CD4-positive, alpha-beta T cell treated with Interleukin-12 subunit alpha and Interleukin-12 subunit beta, for 1 hour (primary cell): ENCODE measurements at places on chromosomes 1 and 21.

GRCh38 chr21:42461881-42462877 lies 33.8 kb downstream of the RSPH1 start:
- DNase-seq, result no peak

DNA sequence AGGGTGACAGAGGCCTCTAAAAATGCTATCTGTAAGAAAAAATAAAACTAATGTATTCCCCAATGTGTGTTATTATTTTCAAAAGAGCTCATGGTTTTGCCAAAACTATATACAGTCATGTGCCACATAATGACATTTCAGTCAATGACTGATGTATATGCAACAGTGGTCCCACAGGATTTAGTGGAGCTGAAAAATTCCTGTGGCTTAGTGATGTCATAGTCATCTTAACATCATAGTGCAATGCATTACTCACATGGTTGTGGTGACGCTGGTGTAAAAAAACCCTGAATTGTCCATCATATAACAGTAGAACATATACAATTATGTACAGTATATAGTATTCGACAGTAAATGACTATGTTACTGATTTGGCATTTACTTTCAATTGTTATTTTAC lies 172.4 kb downstream of the CACNA1E start:
- DNase-seq, result no peak

- DNase-seq, result no peak
Observed at GRCh38 chr1:160124705-160125478, 9.3 kb downstream of the ATP1A2 start.

DNA sequence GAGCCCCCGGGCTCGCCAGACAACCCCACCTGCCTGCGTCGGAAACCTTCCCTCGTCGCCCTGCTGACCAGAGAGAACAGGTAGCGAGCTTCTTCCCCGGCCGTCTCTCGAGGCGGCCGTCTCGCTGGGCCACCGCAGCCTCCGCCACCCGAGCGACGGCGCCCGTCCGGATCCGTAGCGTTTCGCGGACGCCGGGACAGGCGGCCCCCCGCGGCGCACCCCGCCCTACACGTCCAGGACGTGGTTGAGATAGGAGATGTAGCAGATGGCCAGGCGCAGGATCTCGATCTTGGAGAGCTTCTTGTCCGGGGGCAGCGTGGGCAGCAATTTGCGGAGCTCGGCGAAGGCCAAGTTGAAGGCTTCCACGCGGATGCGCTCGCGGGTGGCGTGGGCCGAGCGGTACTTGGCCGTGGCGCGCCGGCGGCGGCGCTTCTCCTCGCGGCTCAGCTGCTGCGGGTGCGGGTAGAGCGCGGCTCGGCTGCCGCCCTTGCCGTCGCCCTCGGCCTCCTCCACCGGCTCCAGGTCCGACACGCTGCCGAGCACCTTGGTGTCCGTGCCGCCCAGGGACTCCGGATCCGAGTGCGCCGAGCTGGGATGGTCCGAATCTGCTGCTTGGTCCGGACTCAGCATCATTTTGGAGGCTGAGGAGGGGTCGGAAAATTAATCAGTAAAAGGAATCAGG lies 3.0 kb downstream of the NHLH2 start:
- no peak for DNase-seq

DNA sequence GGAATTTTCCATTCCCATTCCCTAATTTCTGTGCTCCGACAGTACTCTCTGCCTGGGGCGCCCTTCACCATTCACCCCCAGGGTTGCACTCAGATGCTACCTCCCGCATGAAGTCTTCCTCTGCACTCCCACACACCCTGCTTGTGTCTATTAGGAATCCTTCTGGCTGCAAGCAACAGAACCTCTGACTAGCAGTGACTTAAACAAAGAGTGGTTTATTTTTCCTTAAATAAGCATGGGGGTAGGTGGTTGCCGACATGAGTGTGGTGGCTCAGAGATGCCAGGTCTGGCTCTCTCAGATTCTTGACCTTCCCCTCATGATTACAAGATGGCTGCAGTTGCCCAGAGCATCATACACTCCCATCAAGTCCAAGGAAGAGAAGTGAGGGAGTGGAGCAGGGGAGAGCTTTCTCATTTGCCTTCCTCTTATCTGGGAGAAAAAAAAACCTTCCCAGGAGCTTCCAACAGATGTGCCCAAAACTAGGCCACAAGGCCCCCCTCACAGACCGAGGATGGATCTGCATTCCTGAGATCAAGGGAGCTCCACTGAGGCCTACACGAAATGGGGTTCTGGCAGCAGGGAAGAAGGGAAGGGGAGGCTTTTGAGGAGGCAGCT lies 49.6 kb upstream of the LBR start:
- DNase-seq, result no peak

DNA sequence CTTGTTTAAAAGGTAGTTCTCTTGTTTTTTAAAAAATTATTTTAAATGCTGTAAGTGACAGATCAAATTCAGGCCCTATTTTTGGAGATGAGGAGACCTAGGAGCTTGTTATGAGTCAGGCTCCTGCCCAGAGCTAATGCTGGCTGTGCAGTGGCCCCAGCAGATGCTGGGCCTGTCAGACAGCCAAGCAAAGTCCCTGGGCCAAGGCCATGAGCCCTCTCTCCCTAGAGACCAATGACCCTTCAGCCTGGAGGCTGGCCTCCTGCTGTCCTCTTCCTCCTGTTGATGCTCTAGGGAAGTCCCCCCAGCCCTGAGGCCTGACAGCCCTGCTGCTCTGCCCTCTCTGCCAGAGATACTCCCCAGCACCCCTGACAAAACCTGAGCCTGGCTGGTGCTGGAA lies 128.1 kb upstream of the CTTNBP2NL start:
- DNase-seq, result no peak

GRCh38 chr1:1853593-1854257 lies 37.2 kb downstream of the GNB1 start:
- DNase-seq, result no peak

- no peak for DNase-seq
Observed at GRCh38 chr1:61533546-61533945, 191.4 kb downstream of the TM2D1 start.

- DNase-seq, result peak; percentile 37
Observed at GRCh38 chr1:182149411-182149965, 88.0 kb upstream of the ZNF648 start.

- DNase-seq, result no peak
Observed at GRCh38 chr21:45299026-45299863, 11.6 kb upstream of the POFUT2 start.

DNA sequence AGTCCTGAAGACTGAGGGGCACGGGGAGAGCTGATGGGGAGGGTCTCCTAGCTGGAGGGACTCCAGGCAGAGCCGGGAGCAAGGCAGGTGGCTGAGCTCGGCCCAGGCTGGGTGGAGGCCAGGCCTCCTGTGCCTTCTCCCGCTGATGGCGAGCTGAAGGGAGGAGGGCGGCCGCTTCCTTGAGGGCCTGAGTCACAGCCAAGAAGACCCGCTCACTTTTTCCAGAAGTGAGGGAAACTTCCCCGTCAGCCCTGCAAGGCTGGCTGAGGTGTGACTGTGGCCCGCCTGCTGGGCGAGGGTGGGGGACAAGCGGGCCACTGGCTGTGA lies 1.7 kb upstream of the VWA1 start:
- no peak for DNase-seq

GRCh38 chr21:39518847-39519210 lies 67.1 kb downstream of the SH3BGR start:
- DNase-seq, result no peak

DNA sequence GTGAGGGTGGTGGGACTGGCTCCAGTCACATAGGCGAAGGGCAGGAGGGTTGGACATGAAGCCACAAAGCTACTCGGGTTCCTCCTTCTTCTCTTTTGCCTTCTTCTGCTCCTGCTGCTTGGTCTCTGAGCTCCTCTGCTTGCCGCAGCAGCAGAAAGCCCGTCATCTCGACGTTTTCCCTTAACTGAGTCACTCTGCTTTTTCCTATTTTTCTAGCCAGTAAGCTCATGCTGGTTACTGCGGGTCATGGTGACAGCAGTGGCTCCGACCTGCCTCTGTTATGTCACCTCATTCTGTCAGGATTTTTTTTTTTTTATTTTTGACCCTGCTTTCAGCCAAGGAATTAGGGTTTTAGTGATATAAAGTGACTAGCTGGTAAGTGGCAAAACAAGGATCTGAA lies 2.6 kb upstream of the FMOD start:
- DNase-seq, result no peak

DNA sequence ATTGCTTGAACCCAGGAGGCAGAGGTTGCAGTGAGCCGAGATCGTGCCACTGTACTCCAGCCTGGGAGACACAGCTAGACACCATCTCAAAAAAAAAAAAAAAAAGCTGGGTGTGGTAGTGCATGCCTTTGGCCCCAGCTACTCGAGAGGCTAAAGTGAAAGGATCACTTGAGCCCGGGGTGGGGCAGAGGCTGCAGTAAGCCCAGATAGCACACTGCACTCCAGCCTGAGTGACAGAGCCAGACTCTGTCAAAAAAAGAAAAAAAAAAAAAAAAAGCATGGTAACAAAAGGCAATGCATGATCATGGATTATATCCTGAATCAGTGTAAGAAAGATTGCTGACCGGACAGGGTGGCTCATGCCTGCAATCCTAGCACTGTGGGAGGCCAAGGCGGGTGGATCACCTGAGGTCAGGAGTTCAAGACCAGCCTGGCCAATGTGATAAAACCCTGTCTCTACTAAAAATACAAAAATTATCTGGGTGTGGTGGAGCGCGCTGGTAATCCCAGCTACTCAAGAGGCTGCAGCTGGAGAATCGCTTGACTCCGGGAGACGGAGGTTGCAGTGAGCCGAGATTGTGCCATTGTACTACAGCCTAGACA lies 76.3 kb downstream of the RUSC1 start:
- DNase-seq, result no peak

GRCh38 chr1:35030756-35031446 lies 844 bp downstream of the ZMYM6 start:
- DNase-seq, result peak; percentile 30

DNA sequence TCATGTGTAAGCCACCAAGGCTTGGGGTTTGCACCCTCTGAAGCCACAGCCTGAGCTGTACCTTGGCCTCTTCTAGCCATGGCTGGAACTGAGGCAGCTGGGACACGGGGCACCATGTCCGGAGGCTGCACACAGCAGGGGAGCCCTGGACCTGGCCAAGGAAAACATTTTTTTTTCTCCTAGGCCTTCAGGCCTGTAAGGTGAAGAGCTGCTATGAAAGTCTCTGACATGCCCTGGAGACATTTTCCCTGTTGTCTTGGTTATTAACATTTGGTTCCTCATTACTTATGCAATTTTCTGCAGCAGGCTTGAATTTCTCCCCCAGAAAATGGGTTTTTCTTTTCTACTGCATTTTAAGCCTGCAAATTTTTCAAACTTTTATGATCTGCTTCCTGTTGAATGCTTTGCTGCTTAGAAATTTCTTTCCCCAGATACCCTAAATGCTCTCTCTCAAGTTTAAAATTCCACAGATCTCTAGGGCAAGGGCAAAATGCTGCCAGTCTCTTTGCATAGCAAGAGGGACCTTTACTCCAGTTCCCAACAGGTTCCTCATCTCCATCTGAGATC lies 295.8 kb downstream of the LTN1 start:
- no peak for DNase-seq

- DNase-seq, result no peak
Observed at GRCh38 chr1:218281285-218281684, 3.8 kb upstream of the RRP15 start.

- DNase-seq, result no peak
Observed at GRCh38 chr21:41630249-41630648, 122.3 kb upstream of the TMPRSS2 start.

DNA sequence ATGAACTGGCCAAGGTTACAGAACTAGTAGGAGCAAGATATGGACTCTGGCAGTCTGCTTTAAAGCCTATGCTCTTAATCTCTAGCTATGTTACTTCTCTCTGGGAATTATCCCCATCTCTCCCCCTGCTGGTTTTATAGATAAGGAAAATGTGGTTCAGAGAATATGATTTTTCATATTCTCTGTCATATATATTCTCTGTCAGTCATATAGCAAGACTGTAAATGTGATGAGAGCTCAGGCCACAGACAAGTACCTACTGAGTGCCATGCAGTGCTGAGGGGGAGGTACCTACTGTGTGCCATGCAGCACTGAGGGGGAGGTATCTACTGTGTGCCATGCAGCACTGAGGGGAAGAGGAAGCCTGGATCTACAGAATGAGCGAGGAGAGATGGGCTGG lies 220.3 kb upstream of the FGGY start:
- DNase-seq, result no peak

GRCh38 chr1:91736715-91737615 lies 149.0 kb downstream of the TGFBR3 start:
- DNase-seq, result no peak

GRCh38 chr1:7385471-7386225 lies 385.4 kb upstream of the VAMP3 start:
- DNase-seq, result no peak

DNA sequence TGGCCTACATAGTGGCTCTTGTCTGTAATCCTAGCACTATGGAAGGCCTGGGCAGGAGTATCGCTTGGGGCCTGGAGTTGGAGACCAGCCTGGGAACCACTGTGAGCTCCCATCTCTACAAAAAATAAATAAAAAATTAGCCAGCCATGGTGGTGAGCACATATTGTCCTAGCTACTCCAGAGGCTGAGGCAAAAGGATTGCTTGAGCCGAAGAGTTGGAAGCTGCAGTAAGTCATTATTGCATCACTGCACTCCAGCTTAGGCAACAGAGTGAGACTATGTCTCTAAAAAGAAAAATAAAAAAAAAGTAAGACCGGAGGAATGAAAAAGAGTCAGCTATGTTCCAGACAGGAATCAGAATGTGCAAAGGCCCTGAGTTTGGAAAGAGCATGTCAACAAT lies 115.3 kb downstream of the CYYR1 start:
- DNase-seq, result no peak

DNA sequence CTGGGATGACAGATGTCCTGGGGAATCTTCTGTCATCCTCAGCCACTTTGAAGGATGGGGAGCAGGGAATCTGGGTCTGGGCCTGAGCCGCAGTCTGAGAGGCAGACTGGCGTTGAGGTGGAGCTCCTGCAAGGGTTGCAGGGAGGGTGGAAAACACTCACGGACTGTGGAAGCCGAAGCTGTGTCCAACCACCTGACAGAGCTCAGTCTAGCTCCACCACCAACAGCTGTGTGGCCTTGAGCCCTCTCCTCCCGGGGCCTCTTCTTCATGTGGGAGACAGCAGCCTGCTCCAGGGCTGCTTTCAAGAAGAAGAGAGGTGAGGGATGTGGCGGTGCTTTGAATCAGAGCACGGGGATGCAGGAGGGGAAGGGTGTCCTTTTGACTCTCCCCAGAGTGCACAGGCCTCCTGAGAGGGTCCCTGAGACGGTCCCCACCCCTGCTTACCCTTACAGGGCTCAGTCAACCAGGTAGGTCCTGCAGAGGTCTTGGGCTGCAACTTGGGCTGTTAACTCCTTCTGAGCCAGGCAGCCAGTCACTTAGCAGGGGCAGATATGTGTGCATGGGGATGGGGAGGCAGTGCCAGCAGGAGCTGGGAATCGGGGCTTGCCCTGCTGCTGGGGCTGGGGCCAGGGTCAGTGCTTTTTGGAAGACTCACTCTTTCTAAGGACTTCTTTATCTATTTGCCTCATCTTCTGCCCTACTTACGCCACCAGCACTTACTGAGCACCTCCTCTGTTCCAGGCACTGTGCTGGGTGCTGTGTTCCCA lies 216.3 kb downstream of the PTPRU start:
- DNase-seq, result no peak

DNA sequence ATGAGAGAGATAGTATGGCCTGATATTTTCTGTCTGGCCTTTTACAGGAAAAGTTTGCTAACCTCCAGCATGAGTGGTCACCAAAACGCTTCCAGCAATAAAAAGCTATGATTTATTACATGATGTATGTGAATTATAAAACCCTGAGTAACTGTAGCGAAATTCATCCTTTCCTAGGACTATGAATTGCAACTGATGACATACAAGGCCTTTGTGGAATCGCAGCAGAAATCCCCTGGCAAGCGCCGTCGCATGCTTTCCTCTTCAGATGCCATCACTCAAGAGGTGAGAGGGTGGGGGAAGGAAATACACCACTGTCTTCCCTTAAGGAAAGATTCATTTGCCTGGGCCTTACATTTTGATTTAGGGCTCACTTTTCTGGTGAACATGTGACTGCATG lies 117.9 kb downstream of the MACF1 start:
- no peak for DNase-seq
